ENCODE measurements at places on chromosomes 7 and 10.

DNA sequence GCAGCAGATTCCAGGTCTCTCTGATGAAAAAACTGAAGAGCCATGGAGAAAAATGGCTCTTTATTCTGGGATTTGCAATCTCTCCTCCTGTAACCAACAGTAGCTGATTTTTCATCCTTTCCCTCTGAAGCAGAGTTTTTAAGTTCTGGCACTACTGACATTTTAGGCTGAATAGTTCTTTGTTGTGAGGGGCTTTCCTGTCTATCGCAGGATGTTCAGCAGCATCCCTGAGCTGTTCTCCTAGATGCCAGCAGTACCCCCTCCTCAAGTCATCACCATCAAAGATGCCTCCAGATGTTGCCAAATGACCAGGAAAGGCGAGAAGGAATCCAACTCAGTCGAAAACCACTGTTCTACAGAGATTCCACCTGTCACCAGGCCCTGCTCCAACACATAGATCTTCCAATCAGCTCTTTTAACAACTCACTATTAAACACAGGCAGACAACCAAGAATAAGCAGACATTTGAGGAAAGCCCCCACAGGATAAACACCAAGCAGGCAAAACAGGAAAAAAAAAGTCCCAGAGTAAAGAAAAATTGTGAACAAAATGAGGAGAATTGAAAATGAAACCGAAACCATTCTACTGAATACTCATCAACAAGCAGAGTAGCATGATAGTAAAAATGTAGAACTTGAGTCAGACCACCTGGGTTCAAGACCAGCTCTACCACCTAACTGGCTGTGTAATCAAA lies 124.8 kb downstream of the MPP7 start:
- no peak for DNase-seq

DNA sequence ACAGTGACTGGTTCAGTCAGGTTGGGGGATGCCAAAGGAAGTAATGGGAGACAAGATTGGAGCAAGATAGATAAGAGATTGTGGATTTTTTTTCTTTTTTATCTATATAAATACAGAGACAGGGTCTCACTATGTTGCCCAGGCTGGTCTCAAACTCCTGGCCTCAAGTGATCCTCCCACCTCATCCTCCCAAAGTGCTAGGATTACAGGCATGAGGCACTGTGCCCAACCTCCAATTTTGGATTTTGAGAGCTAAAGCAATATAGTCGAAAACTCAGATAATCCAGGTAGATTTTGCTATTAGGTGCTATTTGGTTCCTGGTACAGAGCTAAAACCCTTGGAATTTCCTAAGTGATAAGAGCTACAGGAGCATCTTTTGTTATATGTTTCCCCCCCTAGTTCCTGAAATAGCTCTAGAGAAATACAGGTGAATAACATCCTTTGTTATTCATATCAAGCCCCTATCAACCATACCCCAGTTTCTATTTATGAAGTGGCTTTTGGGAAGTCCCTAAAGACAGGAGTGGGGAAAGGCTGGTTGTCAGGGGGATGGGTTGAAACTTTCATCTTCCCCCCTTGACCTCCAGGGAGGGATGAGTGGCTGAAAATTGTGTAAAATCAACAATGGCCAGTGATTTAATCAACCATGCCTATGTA lies 151.2 kb downstream of the CFTR start:
- DNase-seq: no peak

GRCh38 chr10:24255115-24255880 lies 46.4 kb downstream of the KIAA1217 start:
- no peak for DNase-seq

- DNase-seq: no peak
These were observed 330.1 kb upstream of the MGMT start for GRCh38 chr10:129136951-129137350.

- DNase-seq: no peak
These were observed 5.7 kb downstream of the MNX1 start for GRCh38 chr7:157004521-157005455.

DNA sequence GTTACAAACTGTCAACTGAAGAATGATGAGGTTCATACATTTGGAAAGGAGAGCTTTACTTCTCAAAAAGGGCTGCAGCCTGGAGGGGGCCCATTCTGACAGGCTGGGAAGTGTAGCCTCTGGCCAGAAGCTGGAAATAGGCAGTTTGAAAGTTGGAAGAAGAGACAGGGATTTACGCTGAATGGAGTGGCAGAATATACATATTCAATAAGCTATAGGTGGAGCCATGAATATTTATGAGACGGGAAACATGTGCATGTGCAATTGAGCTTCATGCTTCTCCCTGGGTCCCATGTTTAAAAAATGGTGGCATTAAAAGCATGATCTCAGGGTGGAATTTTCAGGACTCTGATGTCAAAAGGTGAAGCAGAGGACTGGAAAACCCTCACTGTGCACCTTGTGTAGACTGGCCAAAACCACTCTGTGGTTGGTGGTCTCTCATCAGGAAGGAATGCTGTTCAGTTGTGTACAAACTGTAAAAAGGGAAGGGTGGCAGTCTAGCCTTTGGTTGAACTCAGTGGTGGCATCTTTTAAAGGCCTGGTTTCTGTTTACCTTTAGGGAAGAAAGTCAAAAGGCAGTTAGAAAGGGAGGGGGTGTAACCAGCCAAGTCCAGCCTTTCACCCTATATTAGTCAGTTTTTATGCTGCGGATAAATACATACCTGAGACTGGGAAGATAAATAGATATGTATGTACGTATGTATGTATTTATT lies 7.2 kb upstream of the ACTR3B start:
- no peak for DNase-seq

DNA sequence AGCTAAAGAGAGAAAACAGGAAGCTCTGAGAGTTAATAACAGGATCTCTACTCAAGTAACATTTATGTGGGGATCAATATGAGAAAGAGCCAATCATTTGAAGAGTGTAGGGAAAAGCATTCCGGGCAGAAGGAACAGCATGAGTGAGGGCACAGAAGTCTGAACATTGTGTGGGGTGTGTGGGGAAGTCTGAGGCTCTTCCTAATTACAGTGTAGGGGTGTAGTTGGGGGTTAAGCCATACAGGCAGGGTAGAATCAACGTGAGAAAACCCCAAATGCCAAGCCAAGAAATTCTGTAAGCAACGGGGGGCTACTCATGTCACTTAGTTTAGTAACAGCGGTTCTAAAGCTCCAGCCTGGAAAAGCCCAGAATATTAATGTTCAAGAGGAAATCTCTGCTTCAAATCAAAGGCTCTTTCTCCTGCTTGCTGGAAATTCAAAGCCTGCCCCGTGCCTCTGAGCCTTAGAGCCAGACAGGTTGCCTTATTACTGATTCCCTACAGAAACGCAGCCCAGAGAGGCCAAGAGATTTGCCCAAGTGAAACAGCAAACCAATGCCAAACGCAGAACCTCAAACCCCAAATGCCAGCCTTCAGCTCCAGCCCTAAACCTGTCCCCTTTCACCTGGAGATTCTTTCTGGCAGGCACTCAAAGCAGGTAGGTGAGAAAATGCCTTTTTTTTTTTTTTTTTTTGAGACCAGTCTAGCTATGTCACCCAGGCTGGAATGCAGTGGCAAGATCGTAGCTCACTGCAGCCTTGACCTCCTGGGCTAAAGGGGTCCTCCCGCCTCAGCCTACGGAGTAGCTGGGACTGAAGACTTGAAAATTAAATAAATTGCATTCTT lies 36.1 kb downstream of the DNAJB12 start:
- no peak for DNase-seq

- no peak for DNase-seq
These were observed 66.0 kb downstream of the ELMO1 start for GRCh38 chr7:37382546-37383088.

DNA sequence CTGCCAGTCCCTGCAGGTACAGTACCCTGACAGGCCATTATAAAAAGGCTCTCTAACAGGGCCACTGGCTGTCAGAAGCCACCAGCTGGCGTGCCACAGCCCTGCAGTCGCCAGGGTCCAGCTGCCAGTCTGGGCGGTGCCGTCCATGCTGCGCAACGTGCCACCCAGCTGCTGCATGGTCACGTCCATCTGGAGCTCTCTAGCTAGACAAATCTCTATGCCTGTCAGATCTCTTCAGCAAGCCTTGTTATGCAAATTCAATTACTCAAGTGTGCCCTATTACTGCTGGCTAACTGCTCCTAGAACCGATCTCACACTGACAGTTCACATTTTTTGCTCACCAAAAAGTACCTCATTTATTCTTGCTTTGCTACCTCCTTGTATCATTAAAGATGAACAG lies 75.9 kb downstream of the HIBADH start:
- DNase-seq: no peak

- no peak for DNase-seq
These were observed 62.1 kb downstream of the CRPPA start for GRCh38 chr7:16359216-16359615.

GRCh38 chr7:129779602-129780256 lies 168.2 kb downstream of the NRF1 start:
- no peak for DNase-seq

GRCh38 chr10:91587710-91588638 lies 44.9 kb downstream of the PPP1R3C start:
- no peak for DNase-seq

- peak; percentile 27 for DNase-seq
These were observed 250.2 kb downstream of the ELFN1 start for GRCh38 chr7:1920266-1920681.

GRCh38 chr7:44713141-44713540 lies 35.5 kb upstream of the ZMIZ2 start:
- DNase-seq: no peak

GRCh38 chr10:118339111-118339510 lies 3.0 kb downstream of the FAM204A start:
- no peak for DNase-seq

- DNase-seq: no peak
These were observed 152.5 kb downstream of the WDR37 start for GRCh38 chr10:1208366-1209311.

DNA sequence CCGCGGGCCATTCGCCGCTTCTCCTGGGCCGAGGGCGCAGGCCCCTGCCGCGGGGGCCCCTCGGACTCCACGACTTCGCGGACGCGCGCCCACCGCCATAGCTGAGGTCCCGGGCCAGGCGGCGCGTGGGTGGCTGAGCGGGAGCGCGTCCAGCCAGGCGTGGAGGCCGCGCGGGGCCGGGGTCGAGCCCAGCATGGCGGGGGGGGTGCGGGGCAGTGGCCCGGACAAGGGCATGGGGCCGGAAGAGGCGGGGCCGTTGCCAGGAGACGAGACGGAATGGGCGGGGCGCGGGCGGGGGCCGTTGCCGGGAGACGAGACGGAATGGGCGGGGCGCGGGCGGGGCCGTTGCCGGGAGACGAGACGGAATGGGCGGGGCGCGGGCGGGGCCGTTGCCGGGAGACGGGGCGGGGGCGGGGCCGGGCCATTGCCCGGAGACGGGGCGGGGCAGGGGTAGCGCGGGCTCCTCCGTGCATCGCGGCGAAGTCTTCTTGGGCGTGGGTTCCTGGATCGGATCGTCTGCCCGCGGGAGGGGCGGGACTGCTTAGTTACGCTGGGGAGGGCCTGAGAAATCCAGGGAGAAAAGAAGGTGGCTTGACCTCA lies 14.8 kb downstream of the ADAM8 start:
- peak; percentile 81 for DNase-seq

- no peak for DNase-seq
These were observed 39.7 kb downstream of the HIPK2 start for GRCh38 chr7:139738101-139738489.

GRCh38 chr7:66257481-66257880 lies 52.3 kb downstream of the TPST1 start:
- no peak for DNase-seq

DNA sequence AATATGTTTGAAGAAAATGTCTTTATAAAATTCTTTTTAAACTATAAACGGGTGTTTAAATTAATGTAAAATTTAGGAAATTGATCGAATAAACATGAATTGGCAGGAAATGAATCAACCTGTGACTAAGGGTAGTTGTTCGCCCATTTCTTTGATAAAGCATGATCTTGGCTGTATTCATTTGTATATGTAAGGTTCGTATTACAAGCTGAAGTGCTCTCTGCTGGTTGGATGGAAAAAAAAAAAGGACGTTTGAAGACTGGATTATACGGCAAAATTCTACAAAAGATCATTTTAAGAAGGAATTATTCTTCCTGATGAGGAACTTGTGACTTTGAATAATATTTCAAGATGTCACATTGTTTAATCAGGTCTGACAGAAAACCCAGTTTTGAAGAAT lies 185.4 kb upstream of the ANK3 start:
- DNase-seq: no peak

DNA sequence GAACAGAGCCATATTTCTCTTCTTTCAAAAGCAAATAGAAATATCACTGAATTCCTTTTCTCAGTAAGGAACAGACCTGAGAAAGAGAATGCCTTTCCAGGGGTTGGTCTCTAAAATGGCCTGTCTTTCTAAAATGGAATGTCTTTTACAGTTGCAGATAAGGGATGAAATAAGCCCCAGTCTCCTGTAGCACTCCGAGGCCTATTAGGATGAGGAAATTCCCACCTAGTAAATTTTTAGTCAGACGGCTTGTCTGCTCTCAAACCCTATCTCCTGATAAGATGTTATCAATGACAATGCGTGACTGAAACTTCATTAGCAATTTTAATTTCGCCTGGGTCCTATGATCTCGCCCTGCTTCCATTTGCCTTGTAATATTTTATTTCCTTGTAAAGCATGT lies 2.9 kb upstream of the EFCAB10 start:
- no peak for DNase-seq

DNA sequence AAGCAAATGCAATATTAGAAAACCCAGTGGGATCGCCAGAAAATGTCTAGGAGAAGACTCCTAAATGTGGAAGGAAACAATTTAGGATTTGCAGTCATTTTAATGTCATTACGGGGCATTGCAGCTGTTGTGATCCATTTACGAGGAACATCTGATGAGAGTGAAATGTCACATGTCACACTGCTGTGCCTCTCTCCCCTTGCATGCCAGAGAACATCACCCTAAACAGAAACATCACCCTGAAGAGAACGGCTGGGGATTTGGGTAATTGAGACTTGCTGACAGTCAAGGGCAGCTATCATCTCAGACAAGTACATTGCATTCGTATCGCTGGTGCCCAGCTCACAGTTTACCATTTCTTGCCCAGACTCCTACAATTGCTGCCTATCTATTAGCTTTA lies 785.7 kb upstream of the POM121L12 start:
- DNase-seq: no peak

GRCh38 chr10:111677759-111678158 lies 505.8 kb downstream of the GPAM start:
- no peak for DNase-seq

GRCh38 chr7:46168671-46169383 lies 247.8 kb upstream of the IGFBP3 start:
- no peak for DNase-seq
